ENCODE measurements at places on chromosomes 16 and 17.
A peak's percentile ranks its signal among the peaks of the same experiment; 100 is the strongest.

DNA sequence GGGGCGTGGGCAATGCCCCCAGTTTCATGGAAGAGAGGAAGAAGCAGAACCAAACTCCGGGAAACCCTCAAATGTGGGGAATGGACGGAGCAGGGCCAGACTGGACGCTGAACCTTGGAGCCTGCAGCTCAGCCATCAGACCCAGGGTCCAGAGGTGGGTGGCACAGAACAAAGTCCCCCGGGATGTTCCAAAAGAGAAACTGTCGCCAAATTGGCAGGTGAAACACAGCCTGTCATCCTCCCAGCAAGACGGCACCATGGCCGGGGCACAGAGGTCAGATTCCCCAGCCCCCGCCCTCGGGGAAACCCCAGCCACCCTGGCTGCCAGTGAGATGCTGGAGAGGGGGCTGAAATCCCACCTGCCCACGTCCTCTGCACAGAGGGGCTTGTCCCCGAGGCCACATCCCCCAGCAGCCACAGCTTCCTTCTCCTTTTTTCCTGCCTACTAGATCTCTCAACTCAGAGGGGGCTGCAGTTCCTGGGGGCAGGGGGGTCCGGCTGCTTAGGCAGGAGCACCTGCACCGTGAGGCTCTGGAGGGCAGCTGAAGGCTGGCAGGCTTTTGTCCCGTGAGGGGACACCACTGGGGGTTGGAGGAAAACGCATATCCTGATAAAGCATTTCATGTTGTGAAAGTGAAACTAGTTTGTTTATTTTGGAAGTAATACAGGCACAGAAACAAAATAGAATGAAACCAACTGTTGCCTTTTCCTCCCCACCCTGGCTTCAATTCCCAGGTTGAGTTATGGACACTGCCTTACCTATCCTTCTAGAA lies 1.2 kb upstream of the SECTM1 start:
- no peak for DNase-seq

DNA sequence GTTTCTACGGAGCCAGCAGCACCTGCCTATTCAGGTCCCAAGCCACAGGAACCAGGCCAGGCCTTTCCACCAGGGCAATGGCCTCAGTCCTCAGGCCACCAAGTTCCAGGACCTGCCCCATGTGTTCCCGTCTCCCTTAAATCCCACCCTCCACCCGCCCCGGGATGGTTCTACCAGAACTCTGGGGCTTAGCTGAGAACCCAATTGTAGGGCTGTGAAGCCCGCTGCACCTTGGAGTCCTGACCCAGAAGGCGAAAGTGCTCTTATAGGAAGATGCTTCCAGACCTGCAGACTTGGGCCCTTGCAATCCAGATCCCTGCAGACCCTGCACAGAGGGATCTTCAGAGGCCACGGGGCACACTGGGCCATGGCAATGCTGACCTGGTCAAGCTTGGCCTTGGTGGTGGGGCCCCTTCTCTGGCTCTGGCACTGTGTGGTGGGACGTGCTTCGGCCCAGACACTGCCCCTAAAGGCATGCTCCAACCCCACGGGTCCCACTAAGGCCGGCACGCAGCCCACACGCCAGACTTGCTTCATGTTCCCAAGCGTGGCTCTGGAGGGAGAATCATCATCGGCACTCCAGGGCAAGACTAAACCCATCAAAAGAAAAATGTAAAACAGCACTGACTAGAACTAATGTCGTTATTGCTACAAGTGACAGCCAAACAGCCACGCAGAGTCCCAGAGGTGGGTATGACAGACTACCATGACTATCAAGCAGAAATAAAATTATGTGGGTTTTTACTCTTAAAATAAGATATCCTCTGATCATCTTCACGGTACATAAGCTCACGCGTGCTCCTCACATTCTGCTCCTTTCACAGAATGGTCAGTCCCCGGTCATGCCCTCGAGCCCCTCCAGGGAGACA lies 41.3 kb upstream of the ATP2A3 start:
- no peak for DNase-seq

DNA sequence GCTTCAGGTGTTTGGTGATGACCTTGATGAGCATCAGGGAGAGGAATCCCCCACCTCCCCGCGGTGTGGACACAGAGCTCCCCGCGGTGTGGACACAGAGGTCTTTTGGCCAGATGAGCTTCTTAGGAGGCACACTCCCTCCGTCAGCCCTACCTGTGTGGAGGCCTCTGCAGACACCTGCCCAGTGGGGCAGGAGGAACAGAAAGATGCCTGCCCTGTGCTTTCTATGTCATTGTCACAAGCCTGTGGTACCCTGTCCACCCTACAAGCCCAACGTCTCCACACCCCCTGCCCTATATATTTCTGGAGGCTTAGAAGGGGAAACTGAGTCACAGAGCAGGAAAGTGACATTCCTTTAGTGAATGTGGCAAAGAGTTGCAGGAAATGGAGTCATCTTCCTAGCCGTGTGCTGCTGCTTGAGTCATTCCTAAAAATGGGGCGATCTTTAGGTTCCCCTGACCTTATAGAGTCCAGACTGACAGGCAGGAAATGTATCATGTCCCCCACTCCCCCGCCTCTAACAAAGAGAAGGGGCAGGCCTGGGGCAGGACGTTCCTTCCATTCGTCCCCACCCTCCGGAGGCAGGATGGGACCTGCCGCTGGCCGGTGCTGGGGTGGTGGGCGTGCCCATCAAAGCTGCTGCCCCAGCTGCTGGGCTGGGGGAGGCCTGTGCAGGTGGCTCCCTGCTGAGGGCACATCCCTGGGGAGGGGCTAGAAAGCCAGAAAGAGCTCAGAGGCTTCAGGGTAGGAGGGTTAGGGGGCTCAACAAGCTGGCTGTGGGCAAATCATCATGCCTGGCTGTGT lies 1.0 kb upstream of the C16orf74 start:
- no peak for DNase-seq

DNA sequence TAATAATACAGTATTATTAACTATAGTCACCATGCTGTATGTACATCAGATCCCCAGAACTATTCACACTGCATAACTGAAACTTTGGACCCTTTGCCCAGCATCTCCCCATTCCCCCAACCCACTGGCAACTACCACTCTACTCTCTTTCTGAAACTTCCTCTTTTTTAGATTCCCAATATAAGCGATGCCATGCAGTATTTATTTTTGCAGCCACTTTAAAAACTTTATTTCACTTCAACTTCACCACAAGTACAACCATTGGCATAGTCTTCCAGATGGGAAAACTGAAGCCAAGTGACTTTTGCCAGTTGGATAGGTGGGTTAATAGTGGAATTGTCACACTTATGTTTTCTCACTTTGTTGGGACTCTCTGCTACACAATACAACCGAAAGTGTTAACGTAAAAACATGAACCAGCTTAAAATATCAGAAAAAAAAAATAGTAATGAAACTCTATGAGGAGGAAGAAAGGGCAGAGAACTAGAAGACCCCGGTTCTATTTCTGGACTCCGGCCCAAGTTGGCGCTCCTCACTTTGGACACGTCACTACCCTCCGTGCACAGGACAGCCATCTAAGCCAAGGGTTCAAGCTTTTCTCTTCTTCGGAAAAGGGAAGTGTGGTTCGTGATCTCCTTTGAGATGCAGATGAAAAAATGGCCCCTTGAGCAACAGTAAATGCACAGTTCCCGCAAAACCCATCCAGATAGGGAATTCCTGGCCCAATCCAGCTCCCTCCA lies 743 bp downstream of the SHCBP1 start:
- no peak for DNase-seq

GRCh38 chr17:40886090-40886489 lies 1.0 kb upstream of the KRT20 start:
- no peak for DNase-seq

GRCh38 chr17:50935221-50935995 lies 69.3 kb upstream of the TOB1 start:
- peak; percentile 87 for DNase-seq

GRCh38 chr16:2592786-2593185 lies 55.0 kb downstream of the PDPK1 start:
- DNase-seq: peak; percentile 51
